Foreskin keratinocyte (primary cell): ENCODE measurements at places on chromosomes 11 and 22.

- DNase-seq = no peak
Observed at GRCh38 chr22:43289976-43290721, 53.0 kb downstream of the SCUBE1 start.

DNA sequence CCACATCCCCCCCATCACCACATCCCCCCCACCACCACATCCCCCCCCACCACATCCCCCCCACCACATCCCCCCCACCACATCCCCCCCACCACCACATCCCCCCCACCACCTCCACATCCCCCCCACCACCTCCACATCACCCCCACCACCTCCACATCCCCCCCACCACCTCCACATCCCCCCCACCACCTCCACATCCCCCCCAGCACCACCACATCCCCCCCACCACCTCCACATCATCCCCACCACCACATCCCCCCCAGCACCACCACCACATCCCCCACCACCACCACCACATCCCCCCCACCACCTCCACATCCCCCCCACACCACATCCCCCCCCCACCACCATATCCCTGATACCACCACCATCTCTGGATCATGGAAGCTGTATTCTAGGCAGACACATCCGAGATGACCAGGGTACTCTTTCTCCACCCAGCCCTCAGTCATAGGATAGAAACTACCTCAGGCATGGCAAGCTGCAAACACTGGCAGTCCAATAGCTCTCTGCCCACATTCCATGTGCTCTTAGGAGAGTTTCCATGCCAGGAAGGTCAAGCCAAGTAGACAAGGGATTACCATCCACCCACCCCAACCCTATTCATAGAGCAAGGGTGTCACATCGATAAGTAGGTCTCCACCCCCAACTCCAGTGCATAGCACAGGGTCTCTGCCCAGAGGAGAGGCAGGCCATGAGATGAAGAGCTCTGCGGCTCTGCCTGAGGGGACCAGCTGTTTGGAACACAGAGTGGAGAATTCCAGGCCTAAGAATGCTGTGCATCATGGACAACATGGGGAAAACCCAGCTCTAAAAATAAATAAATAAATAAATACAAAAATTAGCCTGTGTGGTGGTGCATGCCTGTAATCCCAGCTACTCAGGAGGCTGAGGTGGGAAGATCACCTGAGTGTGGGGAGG lies 33.0 kb upstream of the TEAD1 start:
- no peak for DNase-seq

DNA sequence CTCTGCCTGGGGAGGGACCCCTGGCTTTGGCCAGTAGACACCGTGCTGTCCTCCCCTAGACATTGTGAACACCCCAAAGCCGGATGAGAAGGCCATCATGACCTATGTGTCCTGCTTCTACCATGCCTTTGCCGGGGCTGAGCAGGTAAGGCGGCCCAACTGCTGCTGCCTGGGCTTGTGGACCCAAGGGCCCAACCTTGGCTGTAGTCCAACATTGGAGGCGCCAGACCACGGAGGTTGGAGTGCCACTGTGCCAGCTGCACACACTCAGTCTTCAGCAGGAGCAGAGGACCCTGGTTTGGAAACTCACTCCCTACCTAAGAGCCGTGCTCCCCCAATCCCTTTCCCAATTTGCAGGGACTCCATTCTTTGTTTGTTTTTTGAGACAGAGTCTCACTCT lies 9.4 kb downstream of the ACTN3 start:
- DNase-seq = no peak

DNA sequence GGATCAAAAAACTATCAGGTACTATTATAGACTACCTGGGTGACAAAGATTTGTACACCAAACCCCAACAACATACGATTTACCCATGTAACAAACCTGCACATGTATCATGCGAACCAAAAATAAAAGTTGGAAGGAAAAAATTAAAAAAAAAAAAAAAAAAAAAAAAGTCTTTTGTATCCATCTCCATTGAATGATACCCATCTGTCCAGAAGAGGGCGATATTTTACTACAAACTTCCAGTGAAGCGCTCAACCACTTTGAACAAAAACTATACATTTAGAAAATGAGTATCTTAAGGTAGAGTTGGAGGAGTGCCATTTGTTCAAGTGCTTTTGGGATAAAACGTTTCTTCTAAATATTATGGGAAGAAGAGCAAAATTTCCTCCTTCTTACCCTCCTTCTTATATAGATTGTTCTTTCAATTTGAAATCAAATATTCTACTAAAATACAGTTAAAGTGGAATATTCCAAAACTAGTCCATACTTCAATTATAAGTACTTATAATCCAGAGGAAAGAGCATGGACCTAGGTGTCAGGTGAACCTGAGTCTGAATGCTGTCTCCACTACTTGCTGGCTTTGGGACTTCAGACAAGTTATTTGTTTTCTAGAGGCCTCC lies 23.3 kb downstream of the ARL14EP start:
- DNase-seq = no peak

DNA sequence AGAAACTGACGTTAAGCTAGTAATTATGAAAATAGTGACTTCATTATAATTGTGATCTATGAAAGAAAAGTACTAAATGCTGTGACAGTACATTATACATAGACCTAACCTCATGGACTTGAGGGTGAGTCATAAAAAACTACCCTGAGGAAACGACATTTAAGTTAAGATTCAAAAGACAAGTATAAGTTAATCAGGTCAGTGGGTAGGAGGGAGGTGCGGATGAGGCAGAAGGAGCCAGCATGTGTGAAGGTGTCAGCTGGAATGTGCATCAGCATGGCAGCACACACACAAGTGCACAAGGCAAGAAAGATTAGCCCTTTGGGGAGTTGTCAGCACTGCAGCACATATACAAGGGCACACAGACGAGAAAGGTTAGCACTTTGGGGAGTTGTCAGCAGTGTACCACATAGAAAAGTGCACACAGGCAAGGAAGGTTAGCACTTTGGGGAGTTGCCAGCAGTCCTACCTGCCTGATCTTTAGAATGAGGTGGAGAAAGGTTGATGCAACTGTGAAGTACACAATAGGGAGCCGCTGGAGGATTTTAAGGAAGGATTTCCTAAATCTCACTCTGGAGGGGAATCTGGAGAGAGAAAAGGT lies 31.6 kb upstream of the CAVIN3 start:
- DNase-seq = no peak

DNA sequence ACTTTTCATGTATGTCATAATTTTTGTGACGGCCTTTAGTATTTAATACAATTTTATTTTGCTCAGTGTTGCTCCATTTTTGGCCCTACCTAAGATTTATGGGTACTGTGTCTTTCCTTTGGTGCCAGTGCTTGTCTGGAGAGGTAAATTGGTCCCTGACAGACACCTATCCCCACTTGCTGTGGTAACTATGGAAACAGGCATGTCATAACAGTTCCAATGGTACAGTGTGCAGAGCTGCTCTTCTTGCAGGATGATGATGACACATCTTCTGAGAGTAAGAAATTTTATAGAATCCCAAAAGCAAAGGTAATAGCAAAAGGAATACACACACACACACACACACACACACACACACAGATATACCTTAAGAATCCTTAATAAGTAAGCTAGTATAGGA lies 118.5 kb downstream of the ELP4 start:
- peak; percentile 70 for DNase-seq

- DNase-seq = peak; percentile 49
Observed at GRCh38 chr11:30914143-30914762, 328.1 kb upstream of the MPPED2 start.

DNA sequence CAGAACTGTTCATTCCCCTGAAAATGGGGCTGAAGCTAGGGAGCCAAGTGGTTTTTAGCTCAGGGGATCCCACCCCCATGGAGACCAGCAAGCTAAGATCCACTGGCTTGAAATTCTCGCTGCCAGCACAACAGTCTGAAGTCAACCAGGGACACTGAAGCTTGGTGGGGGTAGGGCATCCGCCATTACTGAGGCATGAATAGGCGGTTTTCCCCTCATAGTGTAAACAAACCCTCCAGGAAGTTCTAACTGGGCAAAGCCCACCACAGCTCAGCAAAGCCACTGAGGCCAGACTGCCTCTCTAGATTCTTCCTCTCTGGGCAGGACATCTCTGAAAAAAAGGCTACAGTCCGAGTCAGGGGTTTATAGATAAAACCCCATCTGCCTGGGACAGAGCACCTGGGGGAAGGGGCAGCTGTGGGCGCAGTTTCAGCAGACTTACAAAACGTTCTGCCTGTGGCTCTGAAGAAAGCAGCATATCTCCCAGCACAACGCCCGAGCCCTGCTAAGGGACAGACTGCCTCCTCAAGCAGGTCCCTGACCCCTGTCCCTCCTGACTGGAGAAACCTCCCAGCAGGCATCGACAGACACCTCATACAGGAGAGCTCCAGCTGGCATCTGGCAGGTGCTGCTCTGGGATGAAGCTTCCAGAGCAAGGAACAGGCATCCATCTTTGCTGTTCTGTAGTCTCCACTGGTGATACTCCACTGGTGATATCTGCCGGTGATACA lies 32.7 kb downstream of the GAB4 start:
- DNase-seq = no peak

GRCh38 chr22:45192701-45193187 lies 29.0 kb downstream of the NUP50 start:
- no peak for DNase-seq

GRCh38 chr11:7564803-7565202 lies 51.0 kb downstream of the PPFIBP2 start:
- DNase-seq = no peak

- no peak for DNase-seq
Observed at GRCh38 chr22:33756508-33756949, 163.7 kb downstream of the LARGE1 start.

- no peak for DNase-seq
Observed at GRCh38 chr11:1934335-1935155, 12.6 kb upstream of the MRPL23 start.

GRCh38 chr22:38212442-38212841 lies 10.6 kb downstream of the MAFF start:
- no peak for DNase-seq

DNA sequence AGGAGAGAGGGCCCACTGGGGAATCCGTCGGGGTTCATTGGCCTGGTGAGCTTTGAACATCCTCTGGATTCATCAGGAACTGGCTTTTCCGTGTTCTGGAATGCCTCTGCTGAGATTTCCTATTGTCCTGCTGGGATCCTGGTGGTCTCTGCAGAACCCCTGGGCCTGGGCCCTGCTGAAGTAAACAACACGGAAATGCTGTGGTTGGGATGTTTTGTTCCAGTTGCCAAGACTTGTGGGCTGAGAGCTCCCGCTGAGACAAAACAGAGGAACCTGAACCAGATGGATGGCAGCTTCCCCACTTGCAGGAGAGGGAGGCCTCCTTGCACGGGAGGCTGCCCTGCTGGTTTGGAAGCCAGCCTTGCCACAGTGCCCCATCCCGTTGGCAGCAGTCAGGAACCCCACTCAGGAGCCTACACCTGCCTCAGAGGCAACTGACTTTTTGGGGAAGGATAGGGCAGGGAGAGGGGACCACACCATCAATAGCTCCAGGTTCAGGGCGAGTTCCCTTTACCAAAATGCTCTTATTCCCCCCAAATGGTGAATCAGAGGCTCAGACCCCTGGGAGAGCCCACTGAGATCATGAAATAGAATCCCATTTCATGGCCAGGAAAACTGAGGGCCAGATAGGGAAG lies 60.7 kb downstream of the LRRC32 start:
- DNase-seq = no peak

DNA sequence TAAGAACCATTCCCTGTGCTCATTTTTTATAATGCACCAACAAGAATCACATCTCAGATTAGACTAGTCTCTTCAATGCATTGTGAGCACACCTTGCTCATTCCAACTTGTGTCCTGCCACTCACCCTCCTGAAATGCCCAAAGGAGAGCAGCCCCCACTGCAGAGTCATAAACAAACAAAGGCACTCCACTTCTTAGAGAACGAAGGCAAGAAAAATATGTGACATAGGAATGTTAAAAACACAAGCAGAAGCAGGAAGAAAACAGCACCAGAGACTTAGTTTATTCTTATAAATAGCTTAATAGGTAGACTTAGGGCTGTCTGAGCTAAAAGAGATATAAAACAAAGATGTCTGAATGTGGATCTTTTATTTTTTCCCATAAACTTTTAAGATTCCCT lies 57.2 kb downstream of the GUCY1A2 start:
- DNase-seq = no peak

DNA sequence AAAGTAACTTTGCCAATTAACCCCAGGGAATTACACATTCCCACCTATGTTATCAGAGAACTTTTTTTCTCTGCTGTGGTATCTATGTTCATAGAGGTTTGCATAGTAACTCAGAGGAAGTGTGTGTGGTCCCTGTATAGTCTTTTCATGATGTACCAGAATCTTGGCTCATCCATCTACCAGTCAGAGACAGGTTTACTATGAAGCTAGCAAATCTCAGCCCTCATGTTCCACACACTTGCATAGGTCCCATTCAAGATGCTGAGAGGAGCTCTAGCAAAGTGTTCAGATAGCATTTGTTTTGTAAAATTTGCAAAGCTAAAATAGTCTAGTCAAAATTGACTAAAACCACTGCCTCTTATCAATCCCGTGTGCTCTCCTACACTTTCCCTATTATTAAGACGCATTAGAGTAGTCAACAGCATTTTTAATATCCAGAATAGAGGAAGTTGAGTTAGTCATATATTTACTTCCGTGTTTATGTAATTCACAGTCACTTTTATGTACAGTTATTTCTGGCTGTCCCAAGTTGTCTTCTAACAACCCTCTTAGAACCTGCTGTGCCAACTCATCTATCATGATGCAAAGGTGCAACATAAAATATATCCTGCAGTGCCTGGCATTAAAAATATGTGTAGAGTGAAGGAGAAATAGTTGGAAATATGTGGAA lies 184.2 kb downstream of the FAM76B start:
- DNase-seq = no peak

- DNase-seq = no peak
Observed at GRCh38 chr22:47616396-47617020, 854.1 kb downstream of the TBC1D22A start.

DNA sequence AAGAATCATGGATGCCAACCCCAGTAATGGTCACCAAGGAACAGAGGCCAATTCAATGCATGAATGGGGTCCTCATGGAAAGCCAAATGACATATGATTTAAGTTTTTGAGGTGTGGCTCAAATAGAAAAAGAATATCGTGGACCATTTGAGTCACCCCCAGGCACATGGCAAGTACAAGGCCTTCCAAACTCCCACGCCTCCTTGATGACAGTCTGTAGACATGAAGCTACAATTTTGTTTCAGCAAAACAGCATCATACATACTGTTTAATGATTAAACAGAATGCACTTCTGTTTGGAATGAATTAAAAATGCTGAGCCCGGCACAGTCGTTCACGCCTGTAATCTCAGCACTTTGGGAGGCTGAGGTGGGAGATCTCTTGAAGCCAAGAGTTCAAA lies 7.4 kb downstream of the FADD start:
- no peak for DNase-seq

- DNase-seq = no peak
Observed at GRCh38 chr11:63738720-63739360, 29.7 kb downstream of the ZFTA start.

DNA sequence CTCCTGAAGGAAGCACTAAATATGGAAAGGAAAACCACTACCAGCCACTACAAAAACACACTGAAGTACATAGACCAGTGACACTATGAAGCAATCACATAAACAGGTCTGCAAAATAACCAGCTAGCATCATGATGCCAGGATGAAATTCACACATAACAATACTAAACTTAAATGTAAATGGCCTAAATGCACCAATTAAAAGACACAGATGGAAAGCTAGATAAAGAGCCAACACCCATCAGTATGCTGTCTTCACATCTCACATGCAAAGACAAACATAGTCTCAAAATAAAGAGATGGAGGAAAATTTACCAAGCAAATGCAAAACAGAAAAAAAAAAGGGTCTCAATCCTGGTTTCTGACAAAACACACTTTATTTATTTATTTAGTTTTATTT lies 171.7 kb downstream of the TTC28 start:
- DNase-seq = no peak

GRCh38 chr11:20060181-20060580 lies 100.1 kb downstream of the DBX1 start:
- peak; percentile 46 for DNase-seq
